ENCODE measurements at places on chromosomes 13 and 19. TPM values are rescaled to one million over a fixed set of nuclear protein-coding genes. Genes with fewer than 3 reads are reported as not detected.

DNA sequence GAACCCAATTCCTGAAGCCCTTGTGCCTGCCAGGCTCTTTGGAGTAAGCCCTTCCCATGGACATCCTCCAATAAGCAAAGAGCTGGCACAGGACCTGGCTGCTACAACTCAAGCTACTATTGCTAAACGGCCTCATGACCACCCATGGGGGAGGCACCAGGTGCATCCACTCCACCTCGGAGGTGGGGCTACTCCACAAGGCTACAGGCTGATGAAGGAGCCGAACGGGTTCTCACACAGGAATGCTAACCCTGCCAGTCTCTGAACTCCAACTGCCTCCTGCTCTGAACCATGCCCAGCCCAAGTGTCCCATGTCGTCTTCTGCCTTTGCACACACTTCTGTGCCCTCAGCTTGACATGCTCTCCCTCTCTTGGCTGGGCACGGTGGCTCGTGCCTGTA lies 10.0 kb downstream of the SYMPK start:
- no peak for DNase-seq

CGB2 gene
- 0.26 TPM for total RNA-seq

- no peak for DNase-seq
Observed at GRCh38 chr13:73110814-73111213, 52.0 kb downstream of the KLF5 start.

ZNF541 gene
- not detected for total RNA-seq

KLK3 gene
- total RNA-seq, result not detected

DNA sequence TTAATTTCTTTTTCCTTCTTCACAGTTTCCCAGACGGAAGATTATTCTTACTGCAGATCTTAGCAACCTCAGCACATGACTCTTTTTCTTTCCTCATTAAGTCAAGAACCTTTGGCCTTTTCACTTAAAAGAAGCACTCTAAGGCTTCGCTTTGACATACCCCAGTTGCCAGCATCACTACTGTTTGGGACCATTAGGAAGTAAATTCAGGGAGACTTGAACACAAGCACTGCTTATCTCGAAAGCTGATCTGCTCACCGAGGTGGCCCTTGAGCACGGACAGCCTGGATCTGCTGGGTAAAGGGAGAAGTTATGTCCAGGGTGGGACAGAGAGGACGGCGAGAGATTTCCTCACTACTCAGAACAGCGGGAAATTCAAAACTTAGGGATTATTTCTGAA lies 151.4 kb upstream of the RNF113B start:
- no peak for DNase-seq

DNA sequence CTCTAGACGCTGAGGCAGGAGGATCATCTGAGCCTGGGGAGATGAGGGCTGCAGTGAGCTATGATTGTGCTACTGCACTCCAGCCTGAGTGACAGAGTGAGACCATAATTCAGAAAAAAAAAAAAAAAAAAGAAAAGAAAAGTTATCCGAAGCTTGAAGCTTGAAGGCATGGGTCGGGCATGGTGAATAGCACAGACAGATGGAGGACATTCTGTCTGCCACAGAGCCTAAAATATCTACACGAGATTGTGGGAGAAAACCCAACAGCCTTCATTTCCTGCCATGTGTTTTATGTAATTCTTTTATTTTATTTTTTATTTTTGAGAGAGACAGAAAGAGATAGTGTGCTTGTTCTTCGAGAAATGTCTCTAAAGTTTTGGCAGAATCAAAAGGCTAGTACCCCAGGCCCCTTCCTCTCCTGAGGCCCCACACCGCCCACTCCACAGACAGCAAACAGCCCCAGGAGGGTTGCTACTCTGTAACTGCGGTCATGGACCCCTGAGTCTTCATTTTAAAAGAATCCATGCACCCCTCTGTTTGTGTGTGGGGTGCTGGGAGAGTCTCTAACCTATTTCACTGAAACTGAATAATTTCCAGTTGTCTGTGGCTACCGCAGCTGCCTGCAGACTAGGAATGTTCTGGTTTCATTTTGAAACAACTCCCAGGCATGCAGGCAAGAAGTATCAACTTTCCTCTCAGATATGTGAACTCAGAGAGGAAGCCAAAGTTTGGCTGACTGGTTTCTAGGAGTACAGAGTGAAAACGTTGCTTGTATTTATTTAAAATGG lies 38.4 kb upstream of the RCBTB2 start:
- peak; percentile 95 for DNase-seq

- DNase-seq, result no peak
Observed at GRCh38 chr19:33705860-33706259, 84.1 kb downstream of the CHST8 start.

DGKH gene
- total RNA-seq, result 3.7 TPM

DNA sequence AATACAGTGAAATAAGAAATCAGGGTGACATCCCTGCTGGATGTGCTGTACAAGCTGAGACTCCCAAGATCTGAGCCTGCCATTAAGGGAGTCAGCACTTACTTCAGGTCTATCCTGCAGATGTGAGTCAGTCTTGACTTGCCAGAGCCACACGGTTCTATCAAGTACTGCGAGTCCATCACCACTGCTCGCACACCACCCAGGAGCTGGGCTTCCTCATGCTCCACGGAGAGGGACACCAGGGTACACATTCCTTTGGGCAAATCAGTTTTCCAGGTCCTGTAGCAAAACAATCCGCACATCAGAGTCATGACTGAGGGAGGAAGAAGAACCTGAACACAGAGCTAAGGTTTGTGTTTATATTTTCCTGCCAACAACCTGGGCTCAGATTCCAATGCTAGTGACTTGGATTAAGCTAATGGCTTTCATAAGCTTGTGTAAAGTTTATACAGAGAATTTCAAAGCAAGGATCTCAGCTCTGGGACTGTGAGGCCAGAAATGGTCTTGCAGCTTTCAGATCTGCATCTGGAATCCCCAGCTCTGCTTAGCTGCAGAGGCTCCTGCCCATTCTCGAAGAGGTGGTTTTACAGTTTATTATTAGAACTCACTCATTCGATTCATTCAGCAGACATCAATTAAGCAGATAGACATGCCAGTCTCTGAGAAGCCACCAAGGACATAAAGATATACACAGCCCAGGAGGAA lies 90.6 kb downstream of the KL start:
- no peak for DNase-seq

GRCh38 chr19:35417713-35418534 lies 30.1 kb upstream of the FFAR2 start:
- DNase-seq, result no peak

DNA sequence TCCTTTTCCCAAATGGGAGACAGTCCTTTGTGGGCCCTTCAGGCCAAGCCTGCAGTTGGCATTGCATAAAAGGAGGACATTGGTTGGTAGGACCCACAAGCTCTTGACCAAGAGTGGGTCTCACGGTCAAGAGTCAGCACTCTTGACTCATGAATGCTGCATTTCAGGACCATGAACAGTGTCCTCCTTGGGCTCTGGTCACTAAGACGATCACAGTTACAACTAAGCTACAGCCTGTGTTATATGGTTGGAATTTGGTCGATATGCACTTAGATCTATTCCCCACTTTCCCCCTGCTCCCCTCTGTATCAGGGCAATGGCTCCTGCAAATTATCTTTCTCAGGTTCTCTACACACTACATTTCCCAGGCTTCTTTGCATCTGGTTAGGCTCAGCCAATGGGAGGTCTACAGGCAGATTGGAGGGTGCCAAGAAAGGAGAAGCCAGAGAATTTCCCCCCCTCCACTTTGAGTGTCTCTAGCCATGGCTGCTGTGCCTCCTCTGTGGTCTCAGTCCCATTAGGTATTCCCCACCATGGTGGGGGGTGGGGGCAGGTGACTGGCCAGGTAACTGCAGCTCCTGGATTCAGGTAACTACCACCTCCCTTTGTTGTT lies 3.1 kb upstream of the OLFM2 start:
- no peak for DNase-seq

ADGRE2 gene
- total RNA-seq, result 2.8 TPM

GRCh38 chr19:28396287-28396831 lies 816.6 kb downstream of the UQCRFS1 start:
- no peak for DNase-seq

All from LHCN-M2 (cell line).